ENCODE measurements at places on chromosomes 5 and 9.

- DNase-seq: no peak
Measured at GRCh38 chr5:72653586-72653985, 146.4 kb upstream of the ZNF366 start.

DNA sequence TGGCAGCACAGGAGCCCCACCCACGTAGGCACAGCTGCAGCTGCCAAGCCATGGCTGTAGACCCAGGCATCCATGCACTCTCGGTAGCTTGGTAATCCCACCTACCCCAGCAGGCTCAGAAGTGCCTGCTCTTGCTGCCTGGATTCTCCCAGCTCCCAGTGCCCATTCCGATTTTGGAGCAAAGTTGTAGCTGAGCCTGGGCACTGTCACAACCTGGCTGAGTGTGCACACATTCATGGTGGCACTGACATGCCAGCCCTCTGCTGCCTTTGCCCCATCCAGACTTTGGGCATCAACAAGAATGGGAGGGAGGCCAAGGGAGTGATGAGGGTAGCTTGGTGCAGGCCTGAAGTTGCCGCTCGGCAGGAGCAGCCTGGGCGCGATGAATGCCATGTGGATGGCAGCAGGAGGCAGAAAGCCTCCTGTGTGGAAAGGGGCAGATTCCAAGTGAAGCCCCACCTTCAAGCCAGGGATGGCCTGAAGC, 936.6 kb upstream of the PTPRD start:
- no peak for DNase-seq

- DNase-seq: no peak
Measured at GRCh38 chr5:76372323-76373054, 30.6 kb upstream of the IQGAP2 start.

DNA sequence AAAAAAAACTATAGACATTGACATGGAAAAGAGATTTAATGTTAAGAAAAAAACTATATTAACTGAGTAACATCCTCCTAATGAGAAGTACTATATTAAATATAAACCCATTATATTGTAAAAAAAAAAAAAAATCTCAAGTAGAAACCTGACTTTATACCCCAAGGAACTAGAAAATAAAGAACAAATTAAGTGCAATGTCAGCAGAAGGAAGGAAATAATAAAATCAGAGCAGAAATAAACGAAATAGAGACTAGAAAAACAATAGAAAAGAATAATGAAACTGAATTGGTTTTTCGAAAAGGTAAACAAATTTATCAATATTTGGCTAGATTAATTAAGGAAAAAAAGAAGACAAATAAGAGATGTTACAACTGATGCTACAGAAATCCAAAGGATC, 329.1 kb upstream of the ZNF608 start:
- no peak for DNase-seq

- DNase-seq: no peak
Measured at GRCh38 chr5:17185773-17186172, 31.7 kb upstream of the BASP1 start.

GRCh38 chr5:33733225-33733624, 158.6 kb downstream of the ADAMTS12 start:
- DNase-seq: no peak

DNA sequence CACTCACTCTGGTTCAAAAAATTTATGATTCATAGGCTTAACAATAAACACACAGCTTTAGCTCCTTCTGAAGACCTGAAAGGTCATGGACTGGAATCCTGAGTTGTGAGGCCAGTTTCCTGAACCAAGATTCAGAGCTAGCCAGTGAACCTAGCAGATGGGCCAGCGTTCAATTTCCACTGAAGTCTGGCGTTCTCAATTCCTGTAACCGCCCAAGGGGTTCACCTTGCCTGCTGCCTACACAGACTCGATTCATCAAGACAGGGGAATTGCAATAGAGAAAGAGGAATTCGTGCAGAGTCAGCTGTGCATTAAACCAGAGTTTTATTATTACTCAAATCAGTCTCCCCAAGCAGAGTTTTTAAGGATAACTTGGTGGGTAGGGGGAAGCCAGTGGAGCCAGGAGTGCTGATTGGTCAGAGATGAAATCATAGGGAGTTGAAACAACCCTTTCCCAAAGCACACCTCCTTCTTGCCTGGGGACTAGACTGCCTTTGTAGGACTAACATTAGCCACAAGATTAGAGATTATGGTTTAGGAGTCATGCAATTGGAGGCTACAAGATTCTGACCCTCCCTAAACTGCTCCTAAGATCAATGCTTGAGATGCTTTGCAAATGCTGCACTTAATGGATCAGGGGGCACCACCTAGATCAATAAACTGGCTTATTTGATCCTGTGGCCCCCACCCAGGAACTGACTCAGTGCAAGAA, 117.5 kb upstream of the SHB start:
- DNase-seq: no peak

GRCh38 chr9:109411069-109411761, 86.9 kb downstream of the PTPN3 start:
- DNase-seq: no peak

DNA sequence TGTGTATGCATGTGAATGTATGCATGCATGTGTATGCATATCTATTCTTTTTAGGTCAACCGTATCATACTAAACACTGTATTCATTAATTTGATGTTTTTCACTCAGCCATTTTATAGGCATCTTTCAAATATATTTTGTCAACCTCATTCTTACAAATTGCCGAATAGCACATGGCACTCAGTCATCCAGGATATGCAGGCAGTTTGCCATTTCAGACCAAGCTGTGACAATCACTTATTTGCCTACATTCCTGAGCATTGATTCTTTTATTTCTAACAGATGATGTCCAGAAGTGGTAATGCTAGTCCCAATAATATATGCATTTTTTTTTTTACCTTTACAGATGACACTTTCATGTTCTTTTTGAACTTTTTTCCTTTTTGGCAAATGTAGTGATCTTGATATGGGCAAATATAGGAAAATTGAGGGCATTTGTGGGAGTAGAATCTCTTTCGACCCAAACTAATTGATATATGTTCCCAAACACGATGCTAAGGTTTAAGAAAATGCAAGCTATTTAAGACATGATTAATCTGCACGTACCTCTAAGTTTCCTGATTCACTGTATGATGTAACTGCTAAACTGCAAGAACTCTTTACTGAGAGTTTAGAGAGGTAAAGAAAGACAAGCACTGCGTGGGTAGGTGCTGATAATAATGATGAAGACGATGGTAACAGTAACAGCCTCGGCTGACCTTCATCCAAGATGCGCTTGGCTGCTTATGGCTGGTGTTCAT, 153.9 kb upstream of the DAP start:
- no peak for DNase-seq

DNA sequence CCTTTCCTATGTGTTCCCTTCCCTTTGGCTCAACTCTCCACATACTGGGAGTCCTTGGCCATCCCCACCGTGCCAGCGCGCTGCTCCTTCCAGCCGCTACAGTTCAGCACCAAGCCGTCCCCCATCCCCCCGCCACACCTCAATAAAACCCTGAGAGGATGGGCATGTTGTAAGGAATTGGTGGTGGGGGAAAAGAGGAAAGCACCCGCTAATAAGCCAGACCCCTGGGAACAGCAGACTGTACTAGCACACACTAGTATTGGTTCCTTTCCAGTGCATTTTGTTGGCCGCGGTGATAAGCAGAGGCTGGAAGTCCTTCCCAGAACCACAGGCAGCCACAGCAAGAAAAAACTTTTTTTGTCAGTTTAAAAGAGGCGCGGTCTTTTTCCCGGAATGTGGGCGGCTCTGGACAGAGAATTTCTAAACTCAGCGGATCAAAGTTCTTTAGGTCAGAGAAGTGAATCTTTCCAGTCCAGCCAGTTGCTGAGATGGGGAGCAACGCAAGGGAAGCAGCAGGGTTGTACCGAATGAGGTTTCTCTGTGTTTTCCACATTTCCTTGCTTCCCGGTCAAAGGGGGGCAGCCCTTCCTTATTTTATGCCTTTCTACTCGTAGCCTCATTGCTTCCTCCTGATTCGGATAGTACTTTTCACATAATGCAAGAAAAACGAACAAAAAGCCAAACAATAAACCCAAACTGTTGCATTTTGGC, 2.1 kb downstream of the CHSY3 start:
- no peak for DNase-seq

DNA sequence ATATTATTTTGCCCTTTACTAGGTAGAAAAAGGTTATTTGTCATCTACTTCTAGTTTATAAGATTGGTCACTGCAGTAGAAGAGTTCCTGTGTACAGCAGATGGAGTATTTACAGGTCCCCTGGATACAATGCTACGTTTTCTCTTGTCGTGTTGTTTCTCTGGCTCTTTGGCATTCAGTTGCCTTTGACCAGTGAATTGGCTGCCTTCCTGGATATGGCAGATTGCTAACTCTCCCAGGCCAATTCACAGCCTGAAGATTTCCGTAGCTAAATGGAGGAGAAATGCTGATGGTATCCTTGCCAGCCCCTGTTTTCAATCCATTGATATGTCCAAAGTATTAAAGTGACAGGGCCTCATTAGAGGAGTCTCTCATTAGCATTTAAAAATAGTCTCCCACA, 32.5 kb upstream of the GNAQ start:
- DNase-seq: no peak
